Right atrium auricular region (tissue), 2 donors: ENCODE measurements at places on chromosomes 6 and 20.

DNA sequence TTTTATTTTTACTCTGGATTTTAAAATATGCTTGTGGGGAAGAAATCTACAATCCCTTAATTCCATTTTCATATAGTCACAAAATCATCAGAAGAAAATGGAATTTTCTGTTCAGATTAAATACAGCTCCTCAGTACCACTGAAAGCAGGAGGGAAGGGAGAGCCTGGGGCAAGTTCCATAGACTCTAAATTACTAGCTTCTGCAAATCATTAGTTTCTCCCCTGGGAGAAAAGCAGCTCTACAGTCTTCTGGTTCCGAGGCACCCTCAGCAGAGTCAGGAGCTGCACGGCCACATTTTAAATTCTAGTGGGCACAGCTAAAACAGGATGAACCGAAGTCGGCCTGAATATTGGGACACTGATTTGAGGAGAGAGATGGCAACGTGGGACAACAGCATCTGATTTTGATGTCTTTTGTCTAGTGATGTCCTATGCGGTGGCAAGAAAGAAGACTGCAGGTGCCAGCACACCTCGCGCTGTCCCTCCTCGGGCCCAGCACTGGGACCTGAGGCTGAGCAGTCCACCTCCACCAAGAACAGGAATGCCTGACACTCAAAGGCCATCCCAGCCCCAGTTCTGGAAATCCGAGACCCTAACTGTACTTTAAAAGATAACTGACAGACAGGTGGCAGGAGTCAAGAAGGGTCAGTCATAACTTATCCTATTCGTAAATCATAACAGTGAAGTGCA is 90.7 kb downstream of the FOXC1 start:
- DNase-seq: no peak

DNA sequence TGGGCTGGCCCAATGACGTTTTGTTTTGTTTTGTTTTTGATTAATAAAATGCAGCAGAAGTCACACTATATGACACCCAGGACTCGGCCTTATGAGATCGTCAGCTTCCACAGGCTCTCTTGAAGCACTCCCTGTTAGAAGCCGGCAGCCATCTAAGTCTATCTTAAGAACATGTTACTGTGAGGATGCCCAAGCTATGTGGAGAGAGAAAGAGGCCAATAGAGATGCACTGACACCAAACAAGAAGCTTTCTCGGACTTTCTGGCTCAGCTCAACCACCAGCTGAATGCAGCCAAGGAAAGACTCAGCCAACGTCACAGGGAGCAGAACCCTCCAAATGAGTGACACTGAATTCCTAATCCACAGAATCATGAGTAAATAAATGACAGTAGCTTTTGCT is 14.0 kb downstream of the SGK1 start:
- DNase-seq: no peak

GRCh38 chr6:105163183-105163582 is 16.6 kb downstream of the POPDC3 start:
- no peak for DNase-seq

GRCh38 chr20:11728937-11729336 is 188.8 kb upstream of the BTBD3 start:
- no peak for DNase-seq

GRCh38 chr6:72417759-72418158 is 204.1 kb upstream of the KCNQ5 start:
- DNase-seq: no peak

DNA sequence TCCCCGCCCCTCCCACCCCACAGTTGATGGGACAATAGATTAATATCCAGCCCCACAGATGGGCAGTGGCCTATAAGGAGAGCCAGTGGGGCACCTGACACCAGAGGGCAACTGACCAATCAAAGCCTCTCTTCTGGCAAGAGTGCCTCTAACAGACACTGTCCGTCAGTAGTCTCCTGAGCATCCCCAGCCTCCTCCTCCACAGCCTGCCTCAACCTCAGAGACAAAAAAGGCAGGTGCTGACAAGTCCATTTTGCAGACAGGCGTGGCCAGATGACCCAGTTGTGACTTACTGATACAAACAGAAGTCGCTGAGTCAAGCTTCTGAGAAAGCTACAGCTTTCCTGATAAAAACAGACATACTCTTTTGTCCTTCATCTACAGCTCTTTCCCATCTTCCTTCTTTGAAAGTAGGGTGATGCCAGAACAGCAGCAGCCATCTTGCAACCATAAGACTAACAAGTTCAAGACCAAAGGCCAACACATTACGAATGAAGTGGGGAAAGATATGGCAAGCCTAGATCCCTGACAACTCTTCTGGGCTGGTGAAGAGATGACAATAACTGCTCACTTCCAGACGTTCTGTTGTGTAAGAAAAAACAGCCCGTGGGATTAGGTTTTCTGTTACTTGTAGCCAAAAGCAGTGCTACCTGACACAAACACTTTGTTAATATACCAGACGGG is 12.3 kb downstream of the PPIL1 start:
- DNase-seq: no peak

GRCh38 chr6:9623985-9624384 is 790.9 kb downstream of the TFAP2A start:
- no peak for DNase-seq

- DNase-seq: peak; percentile 97
These were observed at the start of gene MICA for GRCh38 chr6:31403283-31404060. MICA (plus strand) TSS chr6:31403595; CDS start chr6:31403633, 38 bp downstream.

DNA sequence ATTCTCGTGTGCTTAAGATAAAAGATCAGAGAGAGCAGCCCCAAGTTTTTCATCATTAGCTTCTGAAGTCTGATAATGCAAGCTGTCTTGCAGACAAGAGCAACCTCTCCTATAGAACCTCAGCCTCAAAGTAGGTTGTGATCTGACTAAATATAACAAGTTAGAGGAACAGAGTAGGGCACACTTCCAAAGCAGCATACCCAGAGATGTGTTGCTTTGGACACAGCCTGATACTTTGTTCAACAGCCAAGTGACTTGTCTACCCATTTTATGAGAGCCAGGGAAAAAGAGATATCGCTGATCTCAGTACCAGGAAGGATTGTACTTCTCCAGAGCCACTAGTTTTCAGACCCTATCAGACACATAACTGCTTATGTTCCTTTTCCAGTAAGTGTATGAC is 44.2 kb upstream of the OPRM1 start:
- no peak for DNase-seq

DNA sequence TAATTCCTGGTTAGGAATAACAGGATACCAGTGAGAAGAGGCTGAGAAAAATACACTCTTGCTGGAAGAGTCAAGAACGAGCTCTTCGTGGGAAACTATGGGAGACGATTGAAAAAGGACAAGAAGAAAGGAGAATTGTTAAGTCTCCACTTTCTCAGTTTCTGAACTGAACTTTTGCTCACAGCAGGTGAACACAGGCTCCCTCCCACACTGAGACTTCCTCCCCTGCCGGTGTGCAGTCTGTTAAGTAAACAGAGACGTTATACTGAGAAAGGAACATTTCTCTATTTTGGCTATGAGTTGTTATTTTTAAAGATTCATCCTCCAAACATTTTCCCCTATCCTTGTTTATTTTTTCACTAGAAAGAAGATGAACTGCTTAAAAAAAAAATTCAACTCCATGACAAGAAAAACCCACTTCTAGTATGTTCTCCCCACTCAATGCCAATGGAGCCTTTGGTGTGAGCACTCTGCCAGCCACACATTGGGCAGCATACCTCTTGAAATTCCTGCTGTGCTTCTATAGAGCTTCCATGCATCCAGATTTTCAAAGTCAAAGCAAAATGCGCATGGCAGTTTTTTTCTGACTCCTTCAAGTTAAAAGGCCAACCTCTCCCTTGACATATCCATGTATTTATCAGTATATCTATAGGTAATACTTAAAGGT is 250.5 kb downstream of the ESR1 start:
- no peak for DNase-seq

- DNase-seq: no peak
These were observed 270.7 kb downstream of the PLCB1 start for GRCh38 chr20:8402798-8403197.

- DNase-seq: no peak
These were observed 166.0 kb upstream of the FAM83B start for GRCh38 chr6:54680531-54680930.

- DNase-seq: no peak
These were observed 60.6 kb upstream of the ASIP start for GRCh38 chr20:34180460-34181120.

GRCh38 chr6:72788188-72788587 is 166.3 kb downstream of the KCNQ5 start:
- no peak for DNase-seq

- DNase-seq: peak; percentile 34
These were observed 18.6 kb upstream of the SYNDIG1 start for GRCh38 chr20:24450624-24451376.

- DNase-seq: no peak
These were observed 1179.6 kb downstream of the HACE1 start for GRCh38 chr6:103680116-103680515.

DNA sequence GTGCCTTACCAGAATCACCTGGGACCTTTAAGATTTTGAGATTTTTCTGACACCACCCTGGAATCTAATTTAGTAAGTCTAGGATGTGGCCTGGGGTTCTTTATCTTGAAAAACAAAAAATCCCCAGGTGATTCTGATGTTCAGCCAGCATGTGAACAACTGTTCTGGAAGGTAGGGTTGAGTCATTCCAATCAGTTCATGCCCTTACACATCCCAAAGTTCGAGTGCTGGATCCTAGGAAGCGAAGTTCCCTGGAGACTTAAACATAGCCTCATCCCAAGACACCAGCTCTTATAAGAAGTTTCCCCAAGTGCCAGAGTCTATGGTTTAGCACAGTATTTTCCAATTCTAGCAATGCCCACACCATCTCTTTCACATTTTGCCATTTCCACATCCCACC is 6.3 kb upstream of the TSHZ2 start:
- no peak for DNase-seq
